Activated CD4-positive, alpha-beta T cell treated with anti-CD3 and anti-CD28 coated beads for 1 hour (primary cell): ENCODE measurements at places on chromosomes 3 and 15.

- no peak for DNase-seq
Observed at GRCh38 chr15:72235298-72235697, 4.3 kb upstream of the PKM start.

DNA sequence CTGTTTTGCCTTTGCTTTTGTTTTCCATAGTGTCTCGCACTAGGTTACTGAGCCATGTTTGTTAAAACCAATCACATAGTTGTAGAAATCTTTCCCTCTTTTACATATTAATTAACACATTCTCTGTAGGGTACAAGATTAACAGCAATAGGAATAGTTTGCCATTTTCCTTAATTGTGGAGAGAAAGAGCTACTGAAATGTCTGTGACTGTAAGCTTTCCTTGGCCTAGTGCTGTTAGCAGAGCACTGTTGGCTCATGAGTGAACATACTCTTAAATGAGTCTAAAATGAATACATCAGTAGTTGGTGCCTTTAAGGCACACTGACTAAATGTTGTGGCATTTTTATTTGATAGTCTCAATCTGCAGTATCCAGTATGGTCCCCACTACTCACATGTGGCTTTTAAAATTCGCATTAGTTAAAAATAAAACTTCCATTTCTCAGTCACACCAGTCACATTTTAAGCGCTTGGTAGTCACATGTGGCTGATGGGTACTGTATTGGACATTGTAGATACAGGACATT, 28.2 kb downstream of the CHD2 start:
- no peak for DNase-seq

DNA sequence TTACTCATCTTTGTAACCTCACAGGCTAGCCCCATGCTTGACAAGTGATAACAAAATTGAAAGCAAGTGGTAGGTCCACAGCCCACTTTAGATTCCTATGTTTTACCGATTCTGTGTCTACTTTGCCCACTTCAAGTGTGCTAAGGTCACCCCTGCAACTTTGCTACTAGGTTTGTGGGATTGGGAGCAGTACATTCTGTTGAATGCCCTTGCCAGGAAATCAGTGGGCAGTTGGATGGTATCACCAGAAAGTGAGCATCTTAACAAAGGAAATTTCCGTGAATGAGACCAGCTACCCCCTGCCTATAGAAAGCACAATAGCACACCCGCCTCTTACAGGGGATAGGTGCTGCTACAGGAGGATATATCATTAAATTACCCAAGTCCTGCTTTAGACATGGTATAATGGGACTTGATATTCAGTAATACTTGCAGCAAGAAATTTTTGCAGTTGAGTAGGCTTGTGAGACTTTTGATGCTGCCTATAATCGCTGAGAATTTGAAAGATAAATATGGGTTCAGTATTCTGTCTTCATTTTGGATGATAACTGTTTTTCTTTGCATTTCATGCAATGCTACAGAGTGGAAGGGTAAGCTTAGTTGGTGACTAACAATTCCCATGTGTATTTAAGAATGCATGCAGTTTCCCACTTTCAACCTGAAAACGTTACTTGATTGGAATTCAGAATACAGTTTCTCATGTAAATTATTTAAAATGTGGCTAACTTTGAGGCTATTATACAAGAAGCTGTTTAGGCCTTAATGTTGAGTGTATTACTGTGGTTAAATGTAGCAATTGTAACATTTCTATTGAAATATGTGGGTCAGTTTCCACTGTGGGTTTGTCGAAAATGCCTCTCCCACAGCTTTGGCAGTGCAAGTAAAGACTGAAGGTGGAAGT, 9.5 kb downstream of the EBLN2 start:
- DNase-seq, result no peak

GRCh38 chr15:59280855-59281254, 74.2 kb downstream of the LDHAL6B start:
- no peak for DNase-seq

DNA sequence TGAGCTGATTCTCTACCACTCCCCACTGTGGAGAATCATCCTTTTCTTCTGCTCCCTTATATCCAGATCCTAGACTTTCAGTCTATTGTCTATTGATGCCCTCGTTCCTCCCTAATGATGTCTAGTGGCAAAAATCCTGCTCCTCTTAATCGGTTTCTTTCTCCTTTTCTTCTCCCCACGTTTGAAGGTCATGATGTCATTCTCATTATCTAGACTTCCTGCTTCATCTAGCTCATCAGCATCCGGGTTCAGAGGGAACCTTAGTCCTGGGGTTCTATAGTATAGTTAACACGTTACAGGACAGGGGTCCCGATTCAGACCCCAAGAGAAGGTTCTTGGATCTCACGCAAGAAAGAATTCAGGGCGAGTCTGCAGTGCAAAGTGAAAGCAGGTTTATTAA, 14.9 kb upstream of the ALDH1A2 start:
- DNase-seq, result no peak

GRCh38 chr3:27072810-27073651, 296.2 kb downstream of the NEK10 start:
- DNase-seq, result no peak

DNA sequence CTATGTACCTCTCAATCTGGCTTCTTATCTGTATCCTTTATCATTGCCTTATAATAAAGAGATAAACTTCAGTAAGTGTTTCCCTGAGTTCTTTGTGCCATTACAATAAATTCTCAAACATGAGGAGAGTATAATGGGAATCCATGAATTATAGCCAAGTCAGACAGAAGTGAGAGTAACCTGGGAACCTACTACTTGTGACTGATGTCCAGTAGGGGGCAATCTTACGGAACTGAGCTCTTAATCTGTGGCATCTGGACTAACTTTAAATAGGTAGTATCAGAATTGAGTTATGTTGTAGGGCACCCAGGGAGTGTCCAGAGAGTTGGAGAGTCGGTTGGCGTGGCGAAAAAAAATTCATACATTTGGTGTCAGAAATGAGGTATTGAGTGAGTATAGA, 542.6 kb downstream of the ZBBX start:
- DNase-seq, result no peak

GRCh38 chr15:38297623-38298388, 45.2 kb downstream of the SPRED1 start:
- no peak for DNase-seq

DNA sequence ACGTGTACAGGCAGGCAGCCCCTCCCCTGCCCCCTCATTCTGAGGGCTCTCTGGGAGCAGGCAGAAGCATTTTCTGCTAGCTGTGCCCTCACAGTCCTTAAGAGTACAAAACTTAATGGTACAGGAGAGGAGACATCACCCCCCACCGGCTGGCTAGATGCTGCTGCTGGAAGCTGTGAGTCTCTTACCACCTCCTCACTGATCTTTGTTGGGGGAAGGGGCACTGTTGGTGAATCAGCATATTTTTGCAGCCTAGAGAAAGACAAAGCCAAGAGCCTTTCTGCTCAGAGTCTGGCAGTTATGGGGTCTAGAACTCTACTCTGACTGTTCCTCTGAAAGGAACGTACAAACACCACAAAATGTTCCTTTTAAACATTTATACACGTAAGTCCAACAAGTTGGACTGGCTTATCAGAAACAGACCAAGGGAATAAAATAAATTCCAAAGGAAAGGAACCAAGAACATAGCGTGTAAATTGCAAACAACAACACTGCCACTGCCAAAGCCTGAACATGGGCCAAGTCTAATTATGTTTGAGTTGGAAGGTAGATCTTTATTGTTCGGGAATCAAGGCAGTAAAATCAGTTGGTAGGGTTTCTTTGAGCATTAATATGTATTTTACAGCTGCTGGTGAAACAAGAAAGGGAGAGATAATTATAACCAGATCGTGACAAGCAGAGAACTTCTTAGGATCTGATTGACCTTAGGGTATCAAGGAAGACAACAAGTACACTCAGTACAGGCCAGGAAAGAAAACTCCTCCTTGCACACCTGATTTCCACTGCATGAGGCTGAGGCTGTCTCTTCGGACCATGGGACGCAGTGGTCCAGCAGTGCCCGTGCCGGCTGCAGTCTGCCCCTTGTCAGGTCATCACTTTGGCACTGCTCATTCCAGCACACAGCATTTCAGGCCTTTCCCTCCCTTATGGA, 27.4 kb downstream of the CLK3 start:
- no peak for DNase-seq

DNA sequence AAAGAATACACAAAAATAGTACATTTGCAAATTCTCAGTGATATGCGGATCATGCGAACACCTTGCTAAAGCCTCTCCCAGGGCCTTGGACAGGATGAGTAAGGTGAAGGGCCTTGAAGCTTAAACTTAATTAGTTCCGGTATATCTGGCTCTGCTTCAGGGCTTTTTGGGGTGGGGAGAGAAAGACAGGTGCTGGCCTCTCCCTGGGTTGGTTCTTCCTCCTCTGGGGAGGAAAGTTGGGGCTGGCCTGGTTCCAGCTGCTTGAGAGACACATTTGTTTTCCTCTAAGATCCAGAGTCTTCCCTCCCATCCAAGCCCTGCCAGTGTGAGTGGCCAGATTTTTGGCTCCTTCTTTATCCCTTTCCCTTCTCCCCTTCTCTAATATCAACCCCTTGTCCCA, 64.7 kb upstream of the EPHB3 start:
- DNase-seq, result no peak

DNA sequence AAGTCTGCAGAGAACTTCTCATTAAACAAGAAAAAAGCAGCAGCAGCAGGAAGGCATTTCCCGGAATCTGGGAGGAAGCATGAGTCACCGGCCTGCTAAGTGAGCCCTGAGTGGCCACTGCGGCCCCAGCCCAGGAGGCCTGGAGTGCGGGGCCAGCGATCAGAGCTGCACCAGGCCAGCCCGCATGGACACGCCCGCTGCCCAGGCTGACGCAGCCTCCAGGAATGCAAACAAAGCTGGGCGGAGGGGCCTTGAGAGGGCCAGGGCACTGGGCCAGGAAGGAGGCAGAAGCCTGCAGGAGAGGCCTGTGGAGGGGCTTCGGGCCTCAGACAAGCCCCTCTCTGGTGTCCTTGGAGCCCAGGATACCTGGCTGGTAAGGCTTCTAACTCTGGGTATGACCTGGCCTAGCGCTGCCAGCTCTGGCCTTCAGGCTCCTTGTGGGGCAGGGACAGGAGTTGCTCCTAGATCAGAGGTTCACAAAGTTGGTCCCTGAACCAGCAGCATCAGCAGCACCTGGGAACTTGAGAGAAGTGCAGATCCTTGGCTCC, 101.2 kb downstream of the SMAD6 start:
- DNase-seq, result no peak

DNA sequence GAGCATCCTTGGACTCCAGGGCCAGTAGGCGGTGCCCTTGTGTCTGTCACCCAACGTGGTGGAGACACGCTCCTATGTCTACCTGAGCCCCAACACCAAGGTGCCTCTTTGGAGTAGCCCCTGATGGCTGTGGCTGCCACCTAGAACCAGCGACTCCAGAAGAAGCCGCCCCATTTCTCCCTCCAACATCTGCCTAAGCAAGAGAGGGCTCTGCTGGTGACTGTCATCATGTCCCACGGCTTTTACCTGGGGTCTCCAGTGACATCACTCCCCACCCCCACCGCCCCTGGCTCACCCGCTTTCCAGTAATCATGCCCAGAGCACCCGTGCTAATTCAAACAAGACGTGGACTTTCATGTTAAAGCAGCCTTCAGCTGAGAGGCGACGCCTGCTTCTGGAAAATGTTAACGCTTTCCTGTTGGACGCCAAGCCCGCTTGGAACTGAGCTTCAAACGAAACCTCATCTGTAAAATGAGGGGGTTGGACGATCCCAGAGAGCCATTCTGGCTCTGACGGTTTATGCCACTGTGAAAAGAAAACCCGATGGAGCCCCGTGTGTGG, 57.0 kb downstream of the ISG20 start:
- DNase-seq, result no peak

GRCh38 chr15:78108300-78109084, 16.1 kb downstream of the SH2D7 start:
- peak; percentile 77 for DNase-seq

DNA sequence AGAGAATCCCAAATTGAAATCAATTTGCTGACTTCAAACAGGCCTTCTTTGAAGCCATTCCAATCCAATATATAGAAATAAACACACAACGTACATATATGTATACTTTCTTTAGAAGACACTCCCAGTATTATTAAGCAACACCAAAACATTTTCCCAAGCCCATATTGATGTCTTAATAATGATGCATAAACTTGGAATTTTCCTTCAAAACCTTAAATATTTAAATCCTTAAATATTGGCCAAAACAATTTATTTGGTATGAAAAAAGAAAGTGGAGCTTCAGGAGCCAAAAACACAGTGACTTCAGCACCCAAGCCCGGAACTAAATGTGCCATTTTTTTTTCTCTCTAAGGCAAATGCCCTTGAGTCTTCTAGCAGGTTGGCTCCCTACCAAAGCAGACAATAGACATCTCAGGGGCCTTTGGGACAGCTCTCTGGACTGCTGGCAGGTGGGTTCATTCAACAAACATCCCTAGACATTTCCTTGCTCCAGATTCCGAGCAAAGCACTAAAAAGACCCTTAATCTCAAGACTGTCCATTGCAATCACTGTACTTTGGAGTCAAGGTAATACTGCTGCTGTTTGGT, 384.7 kb downstream of the NTRK3 start:
- no peak for DNase-seq

GRCh38 chr3:53809764-53810400, 36.3 kb downstream of the CHDH start:
- DNase-seq, result no peak

- DNase-seq, result no peak
Observed at GRCh38 chr3:119206611-119207511, 33.5 kb downstream of the UPK1B start.

DNA sequence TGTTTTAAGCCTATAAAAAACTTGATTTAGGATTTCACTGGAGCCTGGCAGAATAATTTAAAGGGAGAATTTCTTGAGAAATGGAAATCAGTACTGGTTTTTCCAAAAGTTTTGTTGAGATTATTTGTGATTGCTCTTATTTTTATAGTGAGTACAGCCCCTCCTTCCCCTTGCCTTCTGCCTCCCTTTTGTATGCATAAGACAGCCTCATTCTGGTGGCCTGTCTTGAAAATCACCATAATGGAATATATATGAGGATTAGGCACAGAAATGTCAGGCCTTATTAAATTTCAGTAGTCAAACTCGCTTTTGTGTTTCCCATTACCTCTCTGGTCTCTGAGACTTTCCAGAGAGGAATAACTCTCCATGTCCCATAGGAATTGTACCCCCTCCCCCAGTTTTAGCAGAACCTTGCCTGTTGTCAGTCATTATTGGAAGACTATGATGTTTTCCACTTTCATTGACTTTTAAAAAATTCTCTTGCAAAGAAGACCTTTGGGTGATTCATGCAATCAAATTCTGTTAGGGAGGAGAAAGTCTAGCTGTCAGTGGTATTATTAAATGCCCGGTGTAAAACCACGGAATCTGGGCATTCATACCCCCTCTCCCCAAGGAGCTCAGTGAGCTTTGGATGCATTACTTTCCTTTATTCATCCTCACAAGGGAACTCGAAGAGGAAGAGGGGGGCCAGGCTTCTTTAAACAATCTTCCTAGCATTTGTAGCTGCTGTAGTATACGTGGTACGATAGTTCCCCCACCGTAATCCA, 171.6 kb upstream of the TSC22D2 start:
- no peak for DNase-seq

GRCh38 chr3:77933926-77934325, 894.0 kb downstream of the ROBO2 start:
- no peak for DNase-seq

DNA sequence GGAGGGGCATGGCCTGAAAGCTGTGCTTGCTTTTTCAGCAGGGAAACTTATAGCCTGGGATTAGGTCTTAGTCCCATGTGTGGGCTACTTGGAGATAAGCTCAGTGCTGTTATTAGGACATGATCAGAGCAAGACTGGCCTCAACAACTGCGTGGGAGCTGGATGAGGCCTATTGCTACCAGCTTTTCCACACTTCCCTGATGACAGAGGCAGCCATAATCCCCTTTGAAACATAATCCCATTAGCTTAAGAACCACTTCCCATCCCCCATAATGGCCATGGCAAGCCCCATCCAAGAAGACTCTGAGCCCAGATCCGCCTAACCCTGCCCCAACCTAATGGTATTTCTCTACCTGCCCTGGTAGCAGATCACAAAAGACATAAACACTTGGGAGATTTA, 26.6 kb upstream of the GK5 start:
- DNase-seq, result no peak
